ENCODE measurements at places on chromosomes 12 and 14.

DNA sequence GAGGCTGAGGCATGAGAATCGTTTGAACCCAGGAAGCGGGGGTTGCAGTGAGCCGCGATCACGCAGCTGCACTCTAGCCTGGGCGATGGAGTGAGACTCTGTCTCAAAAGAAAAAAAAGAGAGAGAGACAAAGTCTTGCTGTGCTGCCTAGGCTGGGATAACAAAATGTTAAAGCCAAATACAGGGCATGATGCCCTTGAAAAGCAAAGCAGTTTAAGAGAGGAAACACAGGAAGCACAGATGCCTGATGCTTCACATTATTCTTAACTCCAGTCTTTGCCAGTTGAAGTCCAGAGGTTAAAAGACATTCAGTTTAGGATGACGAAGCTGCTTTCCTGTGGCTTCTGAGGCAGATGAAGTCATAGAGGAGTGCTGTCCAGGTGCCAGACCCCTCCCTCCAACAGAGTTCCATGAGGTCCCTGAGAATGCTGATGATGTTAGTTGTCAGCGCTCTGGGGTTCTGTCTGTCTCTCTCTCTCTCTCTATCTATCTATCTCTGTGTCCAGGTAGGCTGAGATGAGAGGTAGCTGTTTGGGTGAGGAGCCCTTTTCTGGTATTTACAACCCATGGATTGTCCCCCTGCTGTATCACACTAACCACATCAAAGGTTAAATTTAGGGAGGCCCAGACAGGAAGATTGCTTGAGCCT, 4.9 kb upstream of the MRPL52 start:
- no peak for DNase-seq

DNA sequence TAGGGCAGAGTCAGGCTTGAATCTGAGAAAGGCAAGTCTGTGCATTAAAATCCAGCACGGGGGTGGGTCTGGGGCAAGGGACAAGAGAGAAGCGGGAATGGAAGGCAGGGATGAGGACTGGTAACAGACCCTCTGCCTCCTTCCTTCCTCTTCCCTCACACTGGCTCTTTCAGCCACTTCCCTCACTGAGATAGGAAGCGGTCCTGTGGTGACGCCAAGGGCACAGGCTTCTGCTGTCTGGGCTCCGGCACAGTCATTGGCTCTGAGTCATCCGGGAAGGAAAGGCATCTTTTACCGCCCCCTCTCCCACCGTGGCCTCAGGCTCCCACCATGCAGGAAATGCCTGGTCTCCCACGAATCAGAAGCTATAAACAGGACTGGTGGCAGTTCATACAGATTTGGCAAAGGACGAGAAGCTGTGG, 70.2 kb downstream of the ETV6 start:
- peak; percentile 37 for DNase-seq

GRCh38 chr14:90514015-90514398, 117.2 kb downstream of the CALM1 start:
- no peak for DNase-seq

GRCh38 chr12:116406529-116406928, 129.0 kb upstream of the MED13L start:
- no peak for DNase-seq

- peak; percentile 42 for DNase-seq
Measured at GRCh38 chr12:8953773-8954402, 4.4 kb upstream of the M6PR start.

GRCh38 chr14:26067341-26067740, 530.5 kb downstream of the NOVA1 start:
- no peak for DNase-seq

GRCh38 chr14:21043387-21043973, 1.3 kb downstream of the RNASE7 start:
- DNase-seq: no peak

DNA sequence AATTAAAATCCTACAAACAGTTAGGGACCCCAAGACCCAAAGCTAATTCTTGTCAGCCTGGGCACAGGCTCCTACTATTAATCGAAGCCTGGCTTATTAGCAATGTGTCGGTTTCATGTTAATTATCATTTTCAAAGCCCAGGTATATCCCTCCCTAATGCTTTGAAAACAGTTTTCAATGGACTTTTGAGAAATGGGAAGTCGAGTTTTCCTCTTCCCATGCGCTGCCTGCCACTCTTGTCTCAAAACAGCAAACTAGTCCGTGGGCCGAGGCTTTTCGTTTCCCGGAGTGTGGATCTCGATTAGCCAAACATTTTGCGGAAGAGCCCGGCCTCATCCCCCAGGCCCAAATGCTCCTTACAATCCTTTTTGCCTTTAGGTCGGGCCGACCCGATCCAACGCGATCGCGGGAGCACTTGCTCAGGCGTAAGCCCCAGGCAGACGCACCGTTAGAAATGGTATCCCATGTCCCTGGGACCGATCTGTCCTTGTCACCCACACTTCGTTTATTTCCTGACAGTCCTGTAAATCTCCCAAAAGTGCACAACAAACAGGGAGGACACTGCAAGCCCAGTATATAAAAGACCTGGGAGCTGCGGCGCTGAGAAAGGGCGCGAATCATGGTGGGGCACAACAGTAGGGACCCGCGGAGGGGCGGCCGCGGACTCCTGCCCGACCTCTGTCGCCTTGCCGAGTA, 1.5 kb downstream of the SIX6 start:
- DNase-seq: no peak

GRCh38 chr12:2940564-2940963, 18.6 kb upstream of the TEAD4 start:
- no peak for DNase-seq

- DNase-seq: no peak
Measured at GRCh38 chr14:84209031-84209430, 1320.9 kb upstream of the FLRT2 start.

- no peak for DNase-seq
Measured at GRCh38 chr12:70110085-70110484, 133.1 kb upstream of the CNOT2 start.

- no peak for DNase-seq
Measured at GRCh38 chr12:5447320-5447719, 15.4 kb downstream of the NTF3 start.

- no peak for DNase-seq
Measured at GRCh38 chr12:105841840-105842239, 296.9 kb downstream of the NUAK1 start.

- no peak for DNase-seq
Measured at GRCh38 chr12:84793558-84794367, 118.8 kb downstream of the SLC6A15 start.

- no peak for DNase-seq
Measured at GRCh38 chr14:101072945-101073597, 169.5 kb upstream of the RTL1 start.

DNA sequence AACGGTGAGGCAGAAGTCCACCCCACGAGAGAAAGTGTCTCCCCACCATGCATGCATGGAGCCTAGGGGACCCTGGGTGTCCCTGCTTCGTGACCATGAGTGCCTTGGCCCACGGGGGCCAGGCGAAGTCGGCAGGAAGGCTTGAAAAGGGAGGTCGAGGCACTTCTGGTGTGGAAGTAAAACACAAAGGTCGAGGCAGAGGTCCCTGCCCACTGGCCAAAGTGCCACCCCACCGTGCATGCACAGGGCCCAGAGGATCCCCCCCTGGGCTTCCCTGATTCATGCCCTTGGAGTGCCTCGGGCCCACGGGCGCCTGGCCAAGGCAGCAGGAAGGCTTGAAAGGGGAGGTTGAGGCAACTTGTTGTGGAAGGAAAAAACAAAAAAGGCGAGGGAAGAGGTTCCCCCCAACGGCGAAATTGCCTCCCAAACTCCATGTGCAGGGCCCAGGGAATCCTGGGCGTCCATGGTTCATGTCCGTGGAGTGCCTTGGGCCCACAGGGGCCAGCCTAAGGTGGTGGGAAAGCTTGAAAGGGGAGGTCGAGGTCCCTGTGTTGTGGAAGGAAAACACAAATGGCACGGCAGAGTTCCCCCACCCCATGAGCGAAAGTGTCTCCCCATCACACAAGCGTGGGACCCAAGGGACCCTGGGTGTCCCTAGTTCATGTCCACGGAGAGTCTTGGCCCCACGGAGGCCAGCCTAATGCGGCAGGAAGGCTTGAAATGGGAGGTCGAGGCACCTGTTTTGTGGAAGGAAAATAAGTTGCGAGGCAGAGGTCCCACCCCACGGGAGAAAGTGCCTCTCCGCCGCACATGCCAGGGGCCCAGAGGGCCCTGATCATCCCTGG, 372.1 kb downstream of the ALG10 start:
- no peak for DNase-seq

DNA sequence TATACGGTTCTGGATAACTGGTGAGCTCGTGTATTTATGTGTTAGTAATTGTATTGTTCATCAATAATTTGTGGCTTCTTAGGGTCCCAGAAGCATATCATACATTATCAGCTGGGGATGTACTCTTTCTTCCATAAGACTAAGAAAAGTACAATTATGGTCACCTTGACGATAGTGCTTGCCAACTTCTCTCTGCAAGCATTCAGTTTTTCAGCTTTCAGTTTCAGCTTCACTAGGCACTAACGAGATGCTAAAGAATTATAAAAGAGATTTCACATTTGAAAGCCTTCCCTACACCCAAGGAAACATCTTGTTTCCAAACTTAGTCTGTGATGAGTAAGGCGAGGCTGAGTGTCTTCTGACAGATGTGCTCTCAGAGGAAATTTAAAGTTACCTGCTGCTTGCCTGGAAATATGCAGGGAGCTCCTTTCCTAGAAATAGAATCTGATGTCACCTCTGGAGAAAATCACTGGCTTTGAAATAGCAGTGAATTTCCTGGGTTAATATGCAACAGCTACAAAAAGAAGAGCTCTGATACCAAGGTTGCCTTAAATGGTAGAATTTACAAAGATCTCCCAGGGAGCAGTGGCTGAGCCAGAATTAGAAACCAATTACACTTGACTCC, 1419.9 kb upstream of the TMEM132C start:
- no peak for DNase-seq

GRCh38 chr12:12087693-12088034, 16.9 kb downstream of the BCL2L14 start:
- DNase-seq: no peak

- no peak for DNase-seq
Measured at GRCh38 chr12:13537623-13538022, 341.1 kb downstream of the EMP1 start.

- DNase-seq: no peak
Measured at GRCh38 chr12:73187765-73188164, 915.6 kb downstream of the TRHDE start.

DNA sequence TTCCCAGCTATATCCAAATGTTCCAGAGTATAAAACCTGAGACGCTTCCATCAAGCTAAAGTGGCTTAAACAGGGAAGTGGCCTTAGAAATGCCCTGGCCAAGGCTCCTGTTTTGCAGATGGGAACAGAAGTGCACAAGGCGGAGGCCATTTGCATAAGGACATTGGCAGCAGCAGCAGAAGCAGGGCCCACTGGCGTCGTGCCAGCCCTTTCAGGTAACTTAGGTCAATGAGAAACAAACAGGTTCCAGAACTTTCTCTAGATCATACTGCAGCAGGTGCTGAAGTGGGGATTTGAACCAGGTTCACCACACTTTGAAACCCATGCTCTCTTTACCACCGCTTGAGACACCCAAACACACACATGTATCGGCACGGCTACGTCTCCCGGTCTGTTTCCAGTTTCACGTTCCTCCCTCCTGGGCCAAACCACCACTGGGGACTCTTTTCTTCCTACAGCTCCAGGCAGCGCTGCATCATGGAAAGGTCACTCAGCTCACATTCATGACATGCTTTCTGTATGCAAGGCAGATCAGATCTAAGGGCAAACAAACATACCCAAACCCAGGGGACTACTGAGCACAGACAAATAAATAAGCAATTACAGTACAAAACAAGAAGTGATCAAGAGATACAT, 46.0 kb upstream of the PLEKHG6 start:
- no peak for DNase-seq

DNA sequence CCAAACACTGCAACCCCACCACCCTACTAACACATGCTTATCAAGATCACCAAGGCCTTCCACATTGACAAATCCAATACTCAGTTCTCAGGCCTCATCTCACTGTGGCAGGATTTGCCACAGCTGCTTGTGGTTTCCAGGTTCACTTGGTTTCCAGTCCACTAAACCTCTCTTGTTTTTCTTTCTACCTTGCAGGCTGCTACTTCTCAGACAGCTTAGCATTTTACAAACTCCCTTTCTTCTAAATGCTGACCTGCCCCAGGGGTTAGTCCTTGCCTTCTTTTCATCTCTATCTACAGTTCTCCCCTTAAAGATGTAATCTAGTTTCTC, 84.1 kb downstream of the BCAT1 start:
- no peak for DNase-seq

GRCh38 chr12:123713823-123714585, 1.9 kb downstream of the ATP6V0A2 start:
- DNase-seq: peak; percentile 8

GRCh38 chr14:64501411-64502171, 2.0 kb downstream of the ZBTB25 start:
- DNase-seq: no peak

GRCh38 chr12:49564686-49565405, 3.1 kb downstream of the MCRS1 start:
- DNase-seq: no peak

DNA sequence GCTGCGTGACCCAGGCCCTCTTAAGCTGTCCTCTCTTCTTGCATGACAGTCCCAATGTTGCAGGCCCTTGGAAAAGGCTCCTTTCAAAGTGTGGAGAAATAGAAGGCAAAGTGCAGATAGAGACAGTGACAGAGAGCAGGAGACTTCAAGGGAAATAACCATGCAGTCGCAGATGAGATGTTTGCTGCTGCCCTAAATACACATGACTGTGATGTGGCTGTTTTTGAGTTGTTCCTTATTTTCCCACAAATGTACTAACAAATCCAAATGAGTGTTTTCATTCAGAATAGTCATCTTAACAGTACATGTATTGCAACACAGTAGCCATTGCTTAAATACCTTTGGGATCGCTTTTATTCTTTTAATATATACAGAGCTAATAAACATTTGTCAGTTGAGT, 101.6 kb downstream of the SLC15A5 start:
- no peak for DNase-seq

DNA sequence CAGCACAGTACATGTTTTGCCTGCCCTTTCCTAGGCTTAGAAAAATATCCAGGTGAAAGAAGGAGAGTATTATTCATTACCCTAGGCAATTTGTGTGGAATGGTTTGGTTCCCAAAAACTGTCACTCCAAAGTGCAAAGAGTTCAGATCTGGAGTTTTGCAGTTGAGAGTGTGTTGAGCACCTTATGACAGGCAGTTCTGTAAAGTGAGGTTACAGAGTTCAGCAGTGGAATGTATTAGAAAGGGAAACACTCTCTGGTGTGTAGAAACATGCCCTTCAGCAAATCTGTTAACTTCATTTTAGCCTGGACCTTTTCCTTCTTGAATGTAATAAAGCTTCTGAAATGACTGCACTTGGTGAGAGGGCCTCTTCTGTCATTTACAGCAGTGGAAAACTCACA, 154.0 kb upstream of the SSTR1 start:
- DNase-seq: no peak
